Stimulated activated CD8-positive, alpha-beta memory T cell treated with anti-CD3 and anti-CD28 coated beads, Interleukin-15, amount 100 ng/mL, for 24 hours (primary cell): ENCODE measurements at places on chromosomes 6 and 20.

GRCh38 chr20:24337551-24337950, 131.9 kb upstream of the SYNDIG1 start:
- DNase-seq = no peak

DNA sequence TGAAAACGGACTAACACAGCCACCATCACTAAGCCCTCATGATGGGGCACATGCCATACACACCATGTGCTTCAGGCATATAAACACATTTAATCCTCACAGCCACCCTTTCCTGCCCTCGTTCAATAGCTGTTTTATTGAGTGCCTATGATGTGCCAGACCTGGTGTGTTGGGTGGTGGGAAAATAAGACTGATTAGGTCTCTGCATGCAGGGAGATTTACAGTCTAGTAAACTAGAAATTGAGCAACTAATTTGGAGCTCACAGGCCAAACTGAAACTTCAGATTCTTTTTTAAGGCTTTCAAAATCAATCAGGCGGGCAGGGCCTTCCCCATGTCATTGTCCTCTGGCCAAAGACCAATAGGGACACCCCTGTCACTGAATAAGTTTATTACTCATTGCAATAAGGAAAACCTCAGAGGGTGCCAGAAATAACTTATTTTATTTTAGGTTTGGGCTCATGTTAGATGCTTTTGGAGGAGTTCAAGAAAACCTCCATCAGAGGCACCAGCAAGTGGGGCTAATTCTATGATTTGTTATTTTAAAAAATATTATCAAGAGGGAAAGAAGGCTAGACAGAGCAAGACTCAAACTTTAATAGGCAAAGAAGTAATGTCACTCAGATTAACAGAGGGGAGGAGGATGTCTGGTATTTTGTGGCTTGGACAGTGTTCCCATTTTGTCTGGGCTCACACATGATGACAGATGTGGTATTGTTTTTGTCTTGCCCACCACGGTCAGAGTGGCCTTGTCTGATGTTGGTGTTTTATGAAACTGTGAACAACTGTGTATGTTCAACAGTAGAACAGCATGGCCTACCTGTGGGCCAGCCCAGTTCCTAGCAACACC, 12.0 kb downstream of the ZFP64 start:
- DNase-seq = no peak

DNA sequence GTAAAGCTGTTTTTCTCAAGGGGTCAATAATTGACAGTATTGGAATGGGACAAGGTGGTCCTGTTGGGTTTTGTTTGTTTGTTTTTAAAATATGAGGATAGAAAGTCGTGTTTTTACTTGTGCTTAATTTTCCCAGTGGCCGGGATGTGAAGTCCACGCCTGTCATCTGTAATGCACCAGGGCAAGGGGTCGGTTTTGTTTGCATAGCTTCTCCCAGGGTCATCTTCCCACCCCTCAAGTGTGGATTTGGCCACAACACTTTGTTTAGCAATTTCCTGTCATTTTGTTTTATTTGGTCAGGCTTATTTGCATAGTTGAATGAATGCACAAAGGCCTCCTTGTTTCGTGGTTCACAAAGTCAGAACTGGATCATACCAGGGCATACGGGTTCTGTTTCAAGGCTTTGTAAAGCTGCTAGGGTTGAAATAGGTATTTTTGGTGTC, 29.8 kb downstream of the SYNJ2 start:
- DNase-seq = no peak

- no peak for DNase-seq
These were observed 99.4 kb downstream of the YTHDF1 start for GRCh38 chr20:63116412-63117106.

DNA sequence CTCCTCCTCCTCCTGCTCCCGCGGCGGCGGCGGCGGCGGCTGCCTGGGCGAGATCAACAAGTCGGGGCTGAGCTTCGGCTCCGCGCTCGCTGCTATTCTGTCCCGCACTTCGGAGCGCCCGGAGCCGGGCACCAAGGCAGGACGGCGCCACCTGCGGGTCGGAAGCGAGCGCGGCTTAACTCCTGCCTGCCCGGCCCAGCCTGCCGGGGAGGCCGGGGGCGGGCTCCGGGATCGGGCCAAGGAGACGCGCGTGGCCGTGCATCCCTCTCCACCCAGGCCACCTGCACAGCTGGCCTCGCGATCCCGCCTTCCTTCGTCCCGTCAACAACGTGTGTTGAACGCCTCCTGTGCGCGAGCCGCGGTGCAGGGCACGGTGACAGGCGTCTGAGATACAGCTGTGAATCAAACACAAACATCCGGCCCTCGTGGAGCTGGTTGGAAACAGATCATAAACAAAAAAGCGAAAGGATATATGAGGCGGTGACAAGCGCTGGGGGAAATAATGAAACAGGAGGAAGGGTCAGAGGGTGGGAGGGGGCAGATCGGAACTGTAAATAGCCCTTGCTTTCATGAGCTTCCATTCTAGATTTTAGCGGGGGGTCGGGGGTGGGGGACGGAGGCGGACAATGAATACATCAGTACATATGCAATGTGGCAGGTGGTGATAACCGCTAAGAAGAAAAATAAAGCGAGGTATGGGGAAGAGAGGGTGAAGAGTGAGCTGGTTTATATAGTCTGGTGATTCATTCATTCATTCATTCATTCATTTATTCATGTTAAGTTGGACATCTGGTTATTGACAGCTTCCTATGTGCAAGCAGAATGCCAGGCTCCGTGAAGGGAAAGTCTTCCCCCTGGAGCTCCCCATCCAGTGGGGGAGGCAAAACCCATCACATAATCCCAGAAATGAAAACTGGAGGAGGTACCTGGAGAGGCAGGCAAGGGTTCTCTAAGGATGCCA, 2.0 kb upstream of the KCNB1 start:
- DNase-seq = peak; percentile 31

DNA sequence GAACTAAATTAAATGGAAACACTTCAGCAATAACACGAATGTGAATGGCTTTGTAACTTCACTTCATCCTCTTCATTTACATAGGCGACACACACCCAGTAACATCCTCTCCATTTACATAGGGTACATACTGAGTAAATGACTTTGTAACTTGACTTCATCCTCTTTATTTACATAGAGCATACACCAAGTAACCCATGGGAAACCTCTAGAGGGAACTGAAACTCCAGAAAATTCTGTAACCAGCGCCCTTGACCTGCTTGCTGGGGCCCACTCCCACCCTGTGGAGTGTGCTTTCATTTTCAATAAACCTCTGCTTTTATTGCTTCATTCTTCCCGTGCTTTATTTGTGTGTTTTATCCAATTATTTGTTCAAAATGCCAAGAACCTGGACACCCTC, 81.6 kb upstream of the OPRM1 start:
- DNase-seq = no peak

DNA sequence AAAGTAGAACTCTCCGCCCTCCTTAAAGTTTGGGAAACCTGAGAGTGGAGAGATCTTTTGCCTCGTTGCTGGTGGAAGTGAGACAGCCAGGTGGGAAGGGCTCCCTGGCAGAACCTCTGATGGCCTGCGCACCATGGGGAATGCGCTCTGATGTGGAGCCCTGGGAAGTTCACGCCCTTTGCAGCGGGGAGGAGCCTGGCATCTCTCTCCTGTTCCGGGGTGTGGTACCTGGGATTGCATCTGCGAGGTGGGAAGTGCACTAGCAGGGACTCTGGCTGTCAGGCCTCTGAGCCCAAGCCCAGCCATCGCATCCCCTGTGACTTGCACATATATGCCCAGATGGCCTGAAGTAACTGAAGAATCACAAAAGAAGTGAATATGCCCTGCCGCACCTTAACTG, 159.8 kb downstream of the AKAP7 start:
- DNase-seq = no peak

DNA sequence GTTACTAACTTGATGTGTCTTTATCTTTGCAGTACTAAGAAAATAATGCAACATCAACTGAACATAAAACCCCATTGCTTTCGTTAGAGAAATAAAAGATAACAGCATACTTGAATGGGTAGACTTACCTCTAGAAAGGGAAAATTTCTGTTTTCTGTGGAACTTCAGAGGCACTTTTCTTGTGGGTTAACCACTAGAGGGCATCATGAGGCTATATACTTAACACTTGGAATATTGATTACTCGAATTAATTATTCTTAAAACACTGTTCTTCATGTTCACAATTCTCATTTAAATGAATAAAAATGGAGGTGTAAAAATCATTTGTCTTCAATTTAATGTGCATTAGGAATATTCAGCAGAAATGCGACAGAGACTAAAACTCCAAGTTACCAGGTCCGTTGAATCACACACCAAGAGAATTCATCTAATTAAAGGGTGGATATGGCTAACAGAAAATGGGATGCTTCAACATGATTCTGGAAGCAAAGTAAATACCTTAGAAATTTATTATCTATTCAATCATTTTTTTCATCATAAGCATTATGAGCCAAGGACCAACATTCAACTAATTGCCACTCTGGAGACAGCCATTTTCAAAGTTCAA, 330.8 kb upstream of the PREP start:
- DNase-seq = no peak
